Colonic mucosa (tissue), 4 donors: ENCODE measurements at places on chromosomes 7 and 10.
A peak's percentile ranks its signal among the peaks of the same experiment; 100 is the strongest.

DNA sequence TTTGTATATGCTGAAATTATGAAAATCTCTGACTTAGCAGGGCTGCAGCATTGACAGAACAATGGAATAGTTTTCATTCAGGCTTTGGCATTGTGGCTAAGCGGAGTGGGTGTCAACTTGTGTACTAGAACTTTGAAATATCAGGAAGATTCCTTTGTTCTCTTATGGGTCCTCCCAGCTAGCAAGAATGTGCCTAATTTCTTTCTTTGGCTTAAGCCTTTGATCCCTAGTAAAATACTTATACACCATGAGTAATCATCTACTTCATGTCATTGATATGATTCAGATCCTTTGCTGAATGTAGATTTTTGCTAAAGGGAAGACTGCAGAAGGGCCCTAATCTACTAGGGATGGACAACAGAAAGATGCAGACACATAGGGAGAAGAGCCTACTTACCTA lies 6.2 kb downstream of the AVL9 start:
- DNase-seq, result no peak

GRCh38 chr10:73625004-73625883 lies 16.0 kb downstream of the MYOZ1 start:
- peak; percentile 49 for DNase-seq

DNA sequence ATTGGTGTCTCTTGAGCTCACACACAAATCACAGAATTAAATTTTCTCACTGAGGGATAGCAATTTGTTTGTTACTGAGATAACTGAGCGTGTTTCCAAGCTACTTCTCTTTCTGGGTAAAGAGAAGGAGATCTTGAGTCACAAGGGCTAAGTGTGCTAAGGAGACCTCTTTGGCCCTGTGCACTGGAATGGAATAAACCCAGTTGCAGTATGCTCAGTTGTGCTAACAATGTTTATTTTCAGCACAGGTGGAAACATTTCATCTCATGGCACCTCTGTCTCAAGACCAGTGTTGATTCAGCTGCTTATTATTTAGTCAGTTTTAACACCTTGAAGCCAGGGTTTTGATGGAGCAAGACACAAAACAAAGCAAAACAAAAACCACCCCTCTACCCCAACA lies 22.5 kb upstream of the UBE2H start:
- DNase-seq, result no peak

- DNase-seq, result no peak
These were observed 8.7 kb downstream of the ZNF37A start for GRCh38 chr10:38102880-38103279.

GRCh38 chr10:49369216-49370162 lies 26.4 kb downstream of the DRGX start:
- no peak for DNase-seq

DNA sequence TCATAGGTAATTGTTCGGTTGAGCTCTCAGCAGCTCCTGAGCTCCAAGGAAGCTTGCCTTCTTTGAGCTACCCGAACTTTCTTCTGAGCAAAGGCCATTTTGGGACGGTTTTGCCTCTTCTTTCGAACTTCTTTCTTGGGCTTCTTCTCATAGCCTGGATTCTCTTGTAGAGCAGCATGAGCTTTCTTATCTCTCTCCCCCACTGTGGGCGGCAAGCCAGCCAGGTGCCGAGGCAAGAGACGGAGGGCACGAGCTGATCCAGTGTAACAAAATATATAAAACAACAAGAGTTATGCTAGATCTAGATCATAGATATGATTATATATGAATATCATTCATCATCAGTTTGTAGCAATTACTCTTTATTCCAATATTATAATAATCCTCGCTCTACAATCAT lies 16.5 kb upstream of the KNDC1 start:
- DNase-seq, result no peak

DNA sequence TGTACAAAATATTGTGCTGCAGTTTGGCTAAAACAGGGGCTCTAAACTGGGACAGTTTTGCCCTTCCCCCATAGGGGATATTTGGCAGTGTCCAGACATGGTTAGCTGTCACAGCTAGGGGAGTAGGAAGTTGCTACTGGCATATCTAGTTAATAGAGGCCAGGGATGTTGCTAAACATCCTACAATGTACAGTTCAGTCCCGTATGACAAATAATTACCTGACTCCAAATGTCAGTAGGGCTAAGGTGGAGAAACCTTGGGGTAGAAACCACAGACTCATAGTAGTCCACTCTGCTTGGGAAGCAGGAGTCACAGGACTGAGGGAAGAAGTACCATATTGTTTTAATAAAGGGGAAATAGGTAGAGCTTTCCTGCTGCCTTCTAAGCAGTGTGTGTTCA lies 39.8 kb downstream of the WBP1L start:
- no peak for DNase-seq

GRCh38 chr7:52863652-52864051 lies 171.8 kb upstream of the POM121L12 start:
- DNase-seq, result no peak

DNA sequence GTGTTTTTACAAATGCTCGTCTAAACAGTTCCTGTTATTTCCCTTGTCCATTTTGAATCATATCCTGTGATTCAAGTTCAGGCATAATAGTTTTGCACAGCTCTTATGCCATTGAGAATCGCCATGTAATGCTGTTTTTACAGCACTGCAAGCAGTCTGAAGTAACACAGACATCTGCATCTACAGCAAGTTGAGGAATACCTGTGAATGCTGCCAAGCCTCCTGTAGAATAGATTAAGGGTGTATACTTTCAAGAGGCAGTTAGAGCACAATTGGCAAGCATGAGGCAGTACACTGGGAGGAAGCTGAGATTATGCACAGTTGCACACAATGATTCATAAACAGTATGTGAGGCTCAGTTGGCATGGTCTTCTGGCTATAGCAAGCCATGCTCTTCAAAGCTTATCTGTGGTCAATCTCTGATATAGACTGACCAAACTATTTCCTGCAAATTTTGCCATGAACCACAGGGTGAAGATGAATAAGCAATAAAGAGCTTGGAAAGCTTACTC lies 121.9 kb upstream of the AKR1E2 start:
- DNase-seq, result no peak

- DNase-seq, result no peak
These were observed 359.5 kb upstream of the MKI67 start for GRCh38 chr10:128485701-128486235.

DNA sequence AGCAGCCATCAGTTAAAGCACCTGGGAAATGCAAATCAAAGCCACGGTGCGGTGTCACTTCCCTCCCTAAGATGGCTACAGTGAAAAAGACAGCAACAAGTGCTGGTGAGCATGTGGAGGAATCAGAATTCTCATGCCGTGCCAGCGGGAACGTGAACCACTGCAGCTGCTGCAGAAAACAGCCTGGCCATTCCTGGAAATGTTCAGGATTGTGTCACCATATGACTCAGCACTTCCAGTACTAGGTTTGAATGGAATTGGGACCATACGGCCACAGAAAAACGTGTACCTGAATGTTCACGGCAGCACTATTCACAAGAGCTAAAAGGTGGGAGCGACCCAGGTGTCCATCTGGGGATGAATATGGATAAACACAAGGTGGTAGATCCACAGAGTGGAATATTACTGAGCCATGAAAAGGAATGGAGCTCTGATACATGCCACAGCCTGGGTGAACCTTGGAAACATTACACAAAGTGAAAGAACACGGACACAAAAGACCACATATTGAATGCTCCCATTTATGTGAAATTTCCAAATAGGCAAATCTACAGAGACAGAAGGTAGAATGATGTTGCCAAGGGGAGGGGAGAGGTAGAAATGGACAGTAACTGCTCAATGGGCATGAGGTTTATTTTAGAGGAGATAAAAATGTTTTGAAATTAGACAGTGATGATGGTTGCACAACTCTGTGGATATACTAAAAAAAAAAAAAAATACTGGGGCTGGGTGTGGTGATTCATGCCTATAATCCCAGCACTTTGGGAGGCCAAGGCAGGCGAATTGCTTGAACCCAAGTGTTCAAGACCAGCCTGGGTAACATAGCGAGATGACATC lies 61.6 kb downstream of the MICALL2 start:
- DNase-seq, result no peak

DNA sequence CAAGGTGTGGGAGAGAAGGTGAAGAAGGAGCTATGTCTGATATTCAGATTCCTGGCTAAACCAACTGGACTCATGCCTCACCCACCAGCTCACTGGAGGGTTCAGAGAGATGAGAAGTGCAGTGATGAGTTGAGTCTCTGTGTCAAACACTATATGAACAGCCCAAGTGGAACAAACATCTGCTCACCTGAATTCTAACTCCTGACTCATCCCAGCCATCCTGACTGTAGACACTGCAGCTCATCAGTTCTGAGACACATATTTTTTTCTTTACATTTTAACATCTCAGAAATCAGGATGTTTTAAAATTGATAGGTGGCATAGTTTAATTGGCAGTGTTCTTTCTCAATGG lies 27.3 kb downstream of the GSDME start:
- DNase-seq, result no peak

DNA sequence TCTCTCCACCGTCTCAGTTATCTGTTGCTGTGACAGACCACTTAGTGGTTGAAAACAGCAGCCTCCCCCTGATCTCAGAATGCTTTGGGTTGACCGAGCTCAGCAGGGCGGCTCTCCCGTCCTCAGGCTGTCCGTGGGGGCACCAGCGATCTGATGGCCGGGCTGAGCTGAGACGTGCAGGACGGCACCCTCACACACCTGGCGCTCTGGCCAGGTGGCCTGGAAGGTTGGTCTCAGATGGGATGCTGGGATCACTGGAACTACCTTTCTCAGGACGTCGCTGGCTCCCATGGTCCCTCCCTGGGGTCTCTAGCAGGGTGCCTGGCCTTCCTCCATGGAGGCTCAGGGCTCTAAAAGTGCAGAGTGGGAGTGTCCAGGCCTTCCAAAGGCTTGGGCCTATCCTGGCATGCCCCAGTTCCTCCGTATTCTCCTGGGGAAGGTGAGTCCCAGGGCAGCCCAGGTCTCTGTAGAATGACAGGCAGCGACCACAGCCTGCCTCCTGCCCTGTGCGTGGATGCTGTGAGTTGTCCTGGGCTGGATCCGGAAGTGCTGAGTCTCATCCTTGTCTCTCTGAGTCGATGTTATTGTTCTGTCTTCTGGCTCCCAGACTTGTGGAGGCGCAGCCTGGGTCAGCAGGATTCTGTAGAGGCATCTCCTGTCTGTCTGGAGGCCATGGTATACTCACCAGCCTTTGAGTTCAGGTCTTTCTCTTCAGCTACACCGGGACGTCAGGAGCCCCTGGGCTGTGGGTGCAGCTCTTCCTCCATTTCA lies 12.2 kb upstream of the PWWP2B start:
- DNase-seq, result no peak
